ENCODE measurements at places on chromosomes 2 and 18.
A peak's percentile ranks its signal among the peaks of the same experiment; 100 is the strongest.

GRCh38 chr2:24492421-24493279 is 1.6 kb downstream of the NCOA1 start:
- DNase-seq: no peak

GRCh38 chr2:3742743-3743508 is 39.6 kb downstream of the DCDC2C start:
- DNase-seq: peak; percentile 16

DNA sequence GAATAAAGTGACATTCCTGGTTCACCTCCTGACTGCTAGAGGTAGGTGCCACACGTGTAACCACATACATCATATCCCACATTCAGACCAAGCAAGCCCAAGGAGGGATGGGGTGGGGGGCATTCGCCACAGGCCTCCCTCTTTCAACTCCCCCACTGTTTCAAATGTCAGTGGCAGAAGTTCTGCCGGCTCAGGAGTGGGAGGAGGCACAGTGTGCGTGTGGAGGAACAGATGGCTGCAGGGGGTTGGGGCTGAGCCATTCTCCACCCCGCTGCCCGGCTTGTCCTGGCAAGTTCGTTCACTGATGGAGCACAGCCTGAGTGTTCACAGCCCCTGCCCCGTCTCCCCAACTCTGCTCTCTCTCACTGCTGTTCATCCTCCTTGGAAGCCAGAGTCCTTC is 75.4 kb upstream of the TANC1 start:
- no peak for DNase-seq

- peak; percentile 90 for DNase-seq
Observed at GRCh38 chr2:237662671-237663093, 35.3 kb downstream of the LRRFIP1 start.

GRCh38 chr2:168574856-168575630 is 119.0 kb downstream of the CERS6 start:
- DNase-seq: no peak

Measured in right forelimb (tissue), 1 donor.